ENCODE measurements at places on chromosomes 3 and 15.

DNA sequence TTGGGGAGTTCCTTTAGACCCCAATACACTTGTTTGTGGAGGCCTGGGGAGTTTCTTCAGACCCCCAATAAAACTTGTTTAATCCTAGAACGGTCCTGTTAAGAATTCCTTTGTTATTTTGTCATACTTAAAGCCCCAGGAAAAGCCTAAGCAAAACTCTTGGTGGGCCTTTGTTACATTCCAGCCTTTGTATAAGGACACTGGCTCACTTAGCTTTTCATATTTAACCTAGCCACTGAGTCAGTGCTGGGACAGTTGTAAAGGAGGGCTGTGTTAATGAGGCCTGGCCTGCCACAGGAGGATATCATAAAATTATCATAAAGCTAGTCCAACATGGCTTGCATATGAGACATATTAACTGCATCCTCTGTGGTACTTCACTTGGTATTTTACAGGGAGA, 760.1 kb downstream of the ZNF385D start:
- DNase-seq = no peak

GRCh38 chr15:57427367-57427821, 51.1 kb downstream of the CGNL1 start:
- DNase-seq = peak; percentile 51

DNA sequence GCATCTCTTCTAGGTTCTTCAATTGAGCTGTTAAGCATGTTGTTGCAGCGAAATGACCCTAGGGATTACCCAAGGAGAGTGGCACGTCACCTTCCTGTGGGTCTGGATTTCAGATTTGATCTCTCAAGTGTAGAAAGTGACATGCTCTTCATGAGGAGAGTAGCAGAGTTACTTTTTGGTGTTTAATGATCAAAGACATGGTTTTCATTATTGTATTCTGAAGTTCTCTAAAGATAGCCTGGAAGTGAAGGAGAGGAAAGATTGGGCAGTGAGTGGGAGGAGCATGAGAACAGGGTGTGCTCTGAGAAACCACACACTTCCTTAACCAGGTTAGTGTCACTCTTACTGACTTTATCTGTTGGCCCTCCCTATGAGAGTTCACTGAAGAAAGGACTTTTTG, 153.6 kb downstream of the AKAP13 start:
- DNase-seq = no peak

GRCh38 chr15:68566377-68566954, 12.3 kb upstream of the CORO2B start:
- DNase-seq = no peak

DNA sequence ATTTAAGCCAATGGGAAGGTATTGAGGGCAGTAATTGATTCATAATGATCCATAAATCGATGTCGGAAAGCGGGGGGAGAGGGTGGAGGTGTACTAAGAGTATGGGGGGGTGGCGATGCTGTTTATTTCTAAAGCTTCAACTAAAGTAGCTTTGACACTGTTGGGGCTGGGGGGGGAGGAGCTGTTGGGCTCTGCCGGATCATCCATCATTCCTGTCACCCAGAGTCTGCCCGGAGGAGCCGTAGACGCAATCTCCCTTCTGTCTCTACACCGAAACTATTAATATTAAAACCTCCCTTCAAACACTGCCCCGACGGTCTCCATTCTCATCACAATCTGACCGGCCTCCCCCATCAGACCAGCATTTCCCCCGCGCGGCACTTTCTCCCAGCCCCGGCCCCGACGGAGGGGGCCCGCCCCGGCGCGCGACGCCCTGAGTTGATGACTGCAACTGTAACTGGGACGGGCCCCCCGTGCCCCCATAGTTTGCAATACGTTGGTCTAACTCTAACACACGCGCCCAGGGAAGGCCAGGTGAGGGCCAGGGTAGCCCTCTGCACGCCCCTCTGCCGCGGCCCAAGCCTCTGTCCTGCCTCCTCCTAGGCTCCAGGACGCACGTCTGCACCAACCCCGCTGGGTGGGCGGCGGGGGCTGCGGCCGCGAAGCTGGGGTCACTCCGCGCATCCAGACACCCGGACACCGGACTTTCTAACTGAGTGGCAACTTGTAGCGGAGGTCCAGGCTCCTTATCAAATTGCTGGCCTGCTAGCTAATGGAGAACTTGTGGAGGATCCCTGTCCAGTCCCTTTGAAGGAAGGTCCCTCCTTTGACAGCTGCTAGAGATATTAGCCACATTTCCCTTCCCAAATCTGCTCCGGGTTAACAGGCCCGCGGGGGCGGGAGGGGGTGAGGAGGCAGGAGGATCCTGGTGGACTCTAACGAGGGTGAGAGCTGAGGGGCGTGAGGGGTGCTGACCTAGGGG, 212.0 kb downstream of the MEIS2 start:
- DNase-seq = no peak
